Right renal cortex interstitium (tissue), 3 donors: ENCODE measurements at places on chromosomes 4 and X. TPM values are rescaled to one million over a fixed set of nuclear protein-coding genes. Genes with fewer than 3 reads are reported as not detected.

DNA sequence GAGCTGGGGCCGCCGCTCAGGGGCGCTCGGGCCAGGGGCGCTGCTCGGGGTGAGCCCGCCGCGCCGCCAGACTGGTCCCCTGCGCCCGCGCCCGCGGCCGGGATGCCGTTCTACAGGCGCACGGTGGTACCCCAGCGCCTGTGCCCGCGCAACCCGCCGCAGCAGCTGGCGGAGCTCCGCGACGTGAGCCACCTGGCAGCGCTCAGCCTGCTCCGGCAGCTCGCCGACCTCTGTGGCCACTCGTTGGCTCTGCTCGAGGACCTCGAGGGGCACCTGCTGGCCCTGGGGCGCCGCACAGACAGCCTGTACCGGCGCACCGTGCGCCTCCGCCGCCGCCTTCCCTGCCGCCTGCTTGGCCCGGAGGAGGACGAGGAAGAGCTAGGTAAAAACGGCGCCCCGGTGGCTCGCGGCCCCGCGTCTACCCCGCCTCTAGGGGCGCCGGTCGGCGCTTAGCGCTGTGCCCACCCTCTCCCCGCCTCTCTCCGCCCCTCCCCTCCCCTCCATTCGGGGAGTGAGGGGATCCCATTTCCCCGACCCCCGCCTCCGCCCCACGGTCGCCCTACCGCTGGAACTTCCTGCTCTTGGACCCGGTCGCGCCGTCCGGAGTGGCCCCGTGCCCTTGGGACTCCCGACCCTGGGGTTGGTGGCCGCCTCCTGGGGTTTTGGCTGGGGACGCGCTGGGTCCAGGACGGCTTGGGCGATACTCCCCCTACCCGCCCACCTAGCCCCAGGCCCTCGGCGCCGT, 513 bp downstream of the NHSL2 start:
- no peak for DNase-seq

Gene ADH1A
- polyA plus RNA-seq, result 0.52 TPM

GRCh38 chr4:108431986-108432385, 188.4 kb upstream of the RPL34 start:
- no peak for DNase-seq

DNA sequence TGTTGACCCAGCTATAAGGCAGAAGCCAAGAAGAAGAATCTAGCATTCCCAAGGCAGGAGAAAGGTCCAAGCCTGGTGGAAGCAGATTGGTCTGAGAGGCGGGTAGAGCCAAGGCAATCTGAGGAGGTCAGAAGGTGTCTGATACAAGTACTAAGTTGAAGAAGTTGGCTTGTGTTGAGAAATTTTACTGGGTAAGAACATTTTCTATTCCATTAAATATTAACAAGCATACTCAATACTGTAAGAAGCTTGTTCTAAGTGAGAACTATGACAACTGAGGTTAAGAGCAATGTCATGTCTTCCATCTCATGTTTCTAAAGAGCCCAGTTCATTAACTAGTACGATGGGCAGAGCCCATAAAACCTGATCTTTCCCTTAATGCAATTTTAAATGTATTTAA, 75.0 kb downstream of the FAM13A start:
- no peak for DNase-seq

GRCh38 chr4:70829015-70829414, 10.7 kb downstream of the GRSF1 start:
- DNase-seq, result no peak

Gene RPS6KA6
- polyA plus RNA-seq, result 22.8 TPM
